ENCODE measurements at places on chromosomes 7 and 10.

DNA sequence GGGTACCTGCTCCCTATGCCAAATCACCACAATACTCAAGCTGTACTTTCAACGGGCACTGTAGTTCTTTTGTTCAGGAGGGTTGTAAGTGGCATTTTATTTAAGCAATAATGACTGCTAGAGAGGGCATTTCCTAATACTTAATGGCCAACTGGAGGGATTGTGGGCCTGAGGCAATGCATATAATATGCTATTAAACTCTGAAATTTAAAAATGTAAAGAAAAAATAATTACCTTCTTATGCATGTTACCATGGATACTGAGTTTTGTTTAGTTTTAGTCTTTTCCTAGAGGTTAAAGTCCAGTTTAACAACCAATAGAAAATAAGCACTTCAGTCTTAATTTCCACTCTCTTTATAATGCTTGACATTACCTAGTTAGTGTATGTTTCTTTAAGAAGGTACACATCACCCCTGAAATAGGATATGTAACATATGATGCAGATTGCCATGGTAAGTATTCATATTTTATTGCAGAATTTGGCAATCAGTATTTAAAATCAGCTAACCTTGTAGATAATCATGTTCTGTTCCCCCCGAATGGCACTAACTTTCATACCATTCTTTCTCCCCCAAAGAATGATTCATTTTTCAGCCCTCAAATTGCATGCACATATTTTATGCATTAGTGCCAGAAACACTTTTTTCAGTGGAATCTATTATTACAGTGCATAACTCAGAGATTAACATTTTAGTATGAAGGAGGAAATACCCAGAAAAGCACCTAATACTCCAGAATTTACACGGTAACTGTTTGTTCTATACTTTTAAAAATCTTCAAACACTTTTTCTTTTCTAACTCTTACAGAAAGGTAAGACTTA, 90.3 kb upstream of the ZNF438 start:
- DNase-seq: no peak

- no peak for DNase-seq
Observed at GRCh38 chr7:21939136-21939857, 6.4 kb downstream of the CDCA7L start.

- DNase-seq: no peak
Observed at GRCh38 chr7:13174991-13175390, 487.6 kb downstream of the ARL4A start.

- no peak for DNase-seq
Observed at GRCh38 chr10:124508907-124509454, 47.4 kb downstream of the LHPP start.

DNA sequence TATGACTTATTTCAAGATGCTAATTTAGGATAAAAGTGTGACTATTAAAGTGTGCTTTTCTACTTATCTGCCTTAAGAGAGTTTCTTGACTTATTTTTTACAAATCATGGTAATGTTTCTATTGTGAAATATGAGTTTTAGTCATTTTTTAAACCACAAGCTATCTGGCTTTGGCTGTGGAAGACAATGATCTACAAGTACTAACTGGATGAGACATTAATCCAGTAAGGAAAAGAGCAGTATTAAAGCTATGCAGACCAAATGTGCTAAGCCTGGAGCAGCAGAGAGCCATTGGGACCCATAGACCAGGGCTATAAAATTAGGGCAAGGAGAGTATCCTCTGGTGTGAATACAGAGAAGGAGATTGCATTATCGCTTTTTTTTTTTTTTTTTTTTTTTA, 92.4 kb downstream of the SEMA3A start:
- no peak for DNase-seq

DNA sequence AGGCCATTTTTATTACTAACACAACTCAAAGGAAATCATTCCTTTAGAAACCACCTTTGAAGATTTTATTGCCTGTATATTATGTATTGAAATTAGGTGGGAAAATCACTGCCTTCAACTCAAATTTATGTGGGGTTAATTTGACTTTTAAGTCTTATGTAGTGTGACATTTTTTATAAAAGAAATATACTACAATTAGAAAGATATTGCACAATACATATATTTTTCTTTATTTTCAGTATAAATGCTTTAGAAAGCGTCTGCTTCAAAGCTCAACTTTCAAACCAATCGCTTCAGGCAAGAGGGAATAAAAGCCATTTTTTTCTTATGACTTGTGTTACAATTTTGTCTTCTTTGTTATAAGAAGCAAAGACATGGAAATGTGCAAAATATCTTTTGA, 337.4 kb upstream of the ZWINT start:
- no peak for DNase-seq

GRCh38 chr10:13754277-13754676, 167.5 kb downstream of the PRPF18 start:
- DNase-seq: no peak

GRCh38 chr10:44316922-44317215, 68.0 kb downstream of the CXCL12 start:
- no peak for DNase-seq

DNA sequence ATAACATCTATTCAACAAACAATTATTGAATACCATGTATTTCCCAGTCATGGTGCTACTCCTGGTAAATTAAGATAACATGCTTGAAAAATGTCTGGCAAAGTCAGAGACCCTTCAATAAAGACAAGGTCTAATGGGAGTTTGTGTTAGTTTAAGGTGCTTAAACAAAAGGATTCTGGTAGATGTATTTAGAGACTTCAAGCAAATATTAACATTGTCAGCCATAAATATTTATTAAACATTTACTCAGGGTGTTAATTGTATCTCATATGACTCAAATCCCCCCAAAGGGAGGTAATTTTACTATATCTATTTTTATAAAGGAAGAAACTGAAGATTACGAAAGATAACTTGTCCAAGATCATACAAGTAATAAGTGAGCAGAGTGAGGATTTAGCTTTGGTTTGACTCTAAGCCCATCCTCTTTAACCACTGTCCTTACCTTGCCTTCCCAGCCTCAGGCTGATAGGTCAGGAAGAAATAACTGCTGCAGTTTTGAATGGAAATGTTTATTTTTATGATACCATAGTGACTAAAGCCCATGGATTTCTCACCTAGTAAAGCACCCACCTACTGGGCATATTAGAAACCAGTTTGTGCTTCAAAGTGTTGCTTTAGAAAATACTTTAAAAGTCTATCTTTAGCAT, 215.4 kb downstream of the COBL start:
- no peak for DNase-seq

- DNase-seq: no peak
Observed at GRCh38 chr10:95315509-95315908, 24.7 kb upstream of the PDLIM1 start.

DNA sequence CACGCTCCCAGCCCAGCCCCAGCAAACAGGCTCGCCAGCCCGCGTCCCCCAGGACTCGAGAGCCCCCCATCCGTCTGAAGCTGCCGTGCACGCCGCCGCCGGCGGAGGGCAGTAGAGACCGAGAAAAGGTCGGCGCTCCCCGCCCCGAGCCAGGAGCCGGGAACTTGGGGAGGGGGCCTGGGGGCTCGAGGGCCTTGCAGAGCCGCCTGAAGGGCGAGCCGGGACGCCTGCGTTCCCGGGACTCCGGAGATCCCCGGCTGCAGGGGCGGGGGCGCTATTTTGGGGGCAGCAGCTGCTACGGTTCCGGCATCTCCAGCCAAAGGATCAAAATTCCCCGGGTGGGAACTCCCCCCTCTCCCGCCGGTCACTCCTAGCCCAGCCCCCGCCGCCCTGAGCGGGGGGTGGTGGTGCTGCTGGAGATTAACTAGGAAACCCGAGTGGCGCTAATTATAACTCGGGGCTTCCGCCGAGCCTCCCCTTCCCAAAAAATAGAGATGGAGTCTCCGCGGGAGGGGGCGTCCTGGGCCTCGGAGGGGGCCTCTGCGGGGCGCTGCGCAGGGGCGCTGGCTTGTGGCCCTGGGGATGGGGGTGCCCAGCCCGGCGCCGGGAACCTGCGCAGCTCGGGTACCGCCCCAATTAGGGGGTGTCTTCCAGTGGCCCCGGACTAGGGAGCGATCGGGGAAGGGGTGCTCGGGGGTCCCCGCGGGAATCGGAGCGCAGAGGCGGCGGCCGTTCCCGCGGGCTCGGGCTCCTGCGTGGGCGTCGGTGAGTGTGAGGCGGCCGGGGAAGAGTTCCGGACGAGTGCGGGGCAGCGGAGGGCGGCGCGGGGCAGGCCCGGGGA, 608 bp downstream of the ACHE start:
- DNase-seq: no peak

DNA sequence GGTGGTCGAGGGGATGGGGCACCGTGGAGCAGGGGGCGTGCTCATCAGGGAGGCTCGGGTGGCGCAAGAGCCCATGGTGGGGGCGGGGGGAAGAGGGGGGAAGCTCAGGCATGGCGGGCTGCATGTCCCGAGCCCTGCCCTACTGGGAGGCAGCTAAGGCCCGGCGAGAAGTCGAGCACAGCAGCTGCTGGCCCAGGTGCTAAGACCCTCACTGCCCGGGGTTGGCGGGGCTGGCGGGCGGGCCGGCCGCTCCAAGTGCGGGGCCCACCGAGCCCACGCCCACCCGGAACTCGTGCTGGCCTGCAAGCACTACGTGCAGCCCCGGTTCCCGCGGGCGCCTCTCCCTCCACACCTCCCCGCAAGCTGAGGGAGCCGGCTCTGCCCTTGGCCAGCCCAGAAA, 55.0 kb upstream of the FAM171A1 start:
- no peak for DNase-seq

GRCh38 chr10:15227611-15228372, 59.3 kb upstream of the NMT2 start:
- DNase-seq: no peak

- DNase-seq: no peak
Observed at GRCh38 chr7:151833213-151833651, 43.7 kb downstream of the PRKAG2 start.

GRCh38 chr7:87473986-87474385, 1.5 kb downstream of the ABCB4 start:
- DNase-seq: no peak

- DNase-seq: no peak
Observed at GRCh38 chr7:93226310-93226709, at the start of gene HEPACAM2. HEPACAM2 (minus strand) TSS chr7:93226469.

- no peak for DNase-seq
Observed at GRCh38 chr10:117217196-117217761, 20.0 kb downstream of the KCNK18 start.

GRCh38 chr7:88357781-88358525, 51.3 kb upstream of the STEAP4 start:
- DNase-seq: no peak

DNA sequence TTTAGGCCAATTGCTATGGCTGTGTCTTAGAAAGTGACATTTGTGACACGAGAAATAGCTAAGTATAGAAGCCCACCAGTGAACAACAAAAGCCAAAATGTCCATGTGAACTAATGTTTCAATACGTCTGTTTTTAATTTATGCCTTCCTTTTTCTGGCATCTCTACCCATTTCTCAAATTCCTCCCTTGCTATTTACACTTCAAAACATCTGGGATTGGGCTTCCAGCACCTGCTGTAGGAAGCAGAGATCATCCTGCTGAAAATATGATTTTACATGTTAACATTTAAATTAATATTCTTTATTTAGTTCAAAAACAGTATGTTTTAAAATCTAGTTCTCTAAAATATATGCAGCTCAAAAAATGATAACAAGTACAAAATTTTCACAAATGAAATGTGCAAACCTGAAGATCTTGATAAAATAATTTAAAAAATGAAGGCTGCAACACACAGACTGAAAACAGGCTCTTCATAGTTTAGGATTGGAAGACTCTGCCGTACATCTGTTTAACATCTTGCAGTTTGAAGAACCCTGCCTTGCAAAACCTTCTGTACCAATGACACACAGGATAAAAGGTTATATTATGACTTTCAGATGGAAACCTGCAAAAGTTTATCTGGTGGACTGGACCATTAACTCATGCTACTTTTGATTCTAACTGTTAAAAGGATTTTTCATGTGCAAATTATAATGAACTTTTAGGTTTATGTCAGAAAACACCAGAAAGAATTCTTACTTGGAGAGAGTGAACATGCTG, 408.4 kb downstream of the SUGCT start:
- no peak for DNase-seq

GRCh38 chr7:148676291-148676690, 22.4 kb upstream of the CUL1 start:
- no peak for DNase-seq

DNA sequence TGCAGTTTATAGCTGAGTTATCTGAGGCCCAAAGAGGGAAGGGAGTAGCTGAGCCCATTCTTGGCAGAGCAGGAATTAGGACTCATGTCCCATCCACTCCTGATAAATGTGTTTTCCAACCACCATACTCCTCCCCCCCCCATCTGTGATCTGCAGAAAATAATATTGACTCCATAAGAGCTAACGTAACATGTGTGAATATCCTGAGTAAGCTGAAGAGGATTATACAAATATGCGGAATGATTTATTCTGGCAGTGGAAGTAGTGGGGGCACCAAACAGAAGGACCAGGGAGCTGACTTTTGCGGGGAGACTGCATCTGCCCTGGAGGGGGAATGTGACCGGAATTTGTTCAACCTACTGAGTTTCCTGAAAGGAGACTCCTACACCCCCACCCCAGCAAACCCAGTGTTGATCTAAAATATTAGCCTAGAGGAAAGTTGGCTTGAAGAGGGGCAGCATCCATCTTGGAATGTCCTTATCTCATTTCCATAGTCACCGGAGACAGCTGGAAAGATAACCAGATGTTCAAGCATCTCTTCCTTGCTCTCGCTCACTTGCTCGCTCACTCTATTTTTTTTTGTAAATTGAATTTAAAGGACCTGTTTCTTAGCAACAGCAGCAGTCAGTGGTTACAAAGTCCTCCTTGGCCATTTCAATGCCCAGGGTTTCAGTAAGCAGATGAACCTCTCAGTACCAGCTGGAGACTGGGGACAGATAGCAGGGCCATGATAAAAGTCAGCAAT, 114.7 kb downstream of the RPS24 start:
- DNase-seq: no peak

DNA sequence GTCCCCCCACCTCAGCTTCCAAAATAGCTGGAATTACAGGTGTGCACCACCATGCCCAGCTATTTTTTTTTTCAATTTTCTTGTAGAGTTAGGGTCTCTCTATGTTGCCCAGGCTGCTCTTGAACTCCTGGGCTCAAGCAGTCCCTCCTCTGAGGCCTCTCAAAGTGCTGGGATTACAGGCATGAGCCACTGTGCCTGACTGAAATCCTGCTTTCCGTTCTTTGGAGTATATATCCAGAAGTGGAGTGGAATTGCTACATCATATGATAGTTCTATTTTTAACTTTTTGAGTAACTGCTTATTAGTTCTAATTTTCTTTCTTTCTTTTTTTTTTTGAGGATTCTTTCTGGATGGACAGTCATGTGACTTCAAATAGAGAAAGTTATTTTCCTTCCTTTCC, 62.9 kb upstream of the ZMIZ2 start:
- no peak for DNase-seq

DNA sequence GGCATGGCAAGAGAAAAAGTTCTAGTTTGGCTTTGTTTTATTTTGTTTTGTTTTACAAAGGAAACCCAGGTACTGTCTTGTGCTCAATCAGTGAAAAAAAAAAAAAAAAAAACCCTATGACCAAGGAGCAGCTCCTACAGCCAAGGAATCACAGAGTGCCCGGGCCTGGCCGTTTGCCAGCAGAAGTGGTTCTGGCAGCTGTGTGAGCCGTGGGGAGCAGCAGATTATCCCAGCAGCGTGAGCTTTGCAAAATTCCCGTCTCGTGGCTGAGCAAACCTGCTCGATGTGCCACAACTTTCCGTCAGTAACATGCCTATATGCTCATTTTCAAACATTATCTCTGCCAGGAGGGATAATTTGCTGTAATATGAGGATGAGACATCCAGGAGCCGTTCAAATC, 293.7 kb downstream of the POU6F2 start:
- no peak for DNase-seq

Data from activated CD8-positive, alpha-beta memory T cell treated with anti-CD3 and anti-CD28 coated beads for 1 hour (primary cell).